ENCODE measurements at places on chromosomes 5 and 9.

- DNase-seq = peak; percentile 32
Observed at GRCh38 chr5:179187229-179187678, 127.1 kb downstream of the ZNF354C start.

DNA sequence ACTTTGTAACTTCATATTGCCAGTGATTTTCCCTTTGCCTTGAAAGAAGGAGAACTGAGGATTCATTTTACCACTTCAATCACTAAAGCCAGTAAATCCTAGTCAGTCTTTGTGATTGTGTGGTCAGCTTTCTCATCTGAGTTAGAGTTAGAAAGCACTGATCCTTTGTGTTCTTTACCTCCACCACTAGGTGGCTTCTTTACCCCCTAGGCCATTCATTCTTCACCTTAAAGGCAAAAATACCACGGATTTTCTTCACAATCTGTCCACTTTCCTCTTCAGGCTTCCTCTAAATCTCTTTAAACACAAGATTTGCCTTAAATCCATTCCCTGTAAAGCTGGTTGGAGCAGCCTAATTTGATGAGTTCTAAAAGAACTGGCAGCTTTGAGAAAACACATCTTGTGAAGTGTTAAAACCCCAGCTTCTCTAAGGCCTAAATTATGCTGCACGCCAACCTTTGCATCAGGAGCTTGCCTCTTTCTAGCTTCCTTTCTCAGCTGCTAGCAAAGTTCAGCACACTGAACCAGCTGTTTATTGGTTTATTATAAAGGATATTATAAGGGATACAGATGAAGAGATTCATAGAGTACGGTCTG lies 20.4 kb downstream of the BDP1 start:
- DNase-seq = no peak

- DNase-seq = no peak
Observed at GRCh38 chr9:79857188-79857587, 285.4 kb downstream of the TLE4 start.

DNA sequence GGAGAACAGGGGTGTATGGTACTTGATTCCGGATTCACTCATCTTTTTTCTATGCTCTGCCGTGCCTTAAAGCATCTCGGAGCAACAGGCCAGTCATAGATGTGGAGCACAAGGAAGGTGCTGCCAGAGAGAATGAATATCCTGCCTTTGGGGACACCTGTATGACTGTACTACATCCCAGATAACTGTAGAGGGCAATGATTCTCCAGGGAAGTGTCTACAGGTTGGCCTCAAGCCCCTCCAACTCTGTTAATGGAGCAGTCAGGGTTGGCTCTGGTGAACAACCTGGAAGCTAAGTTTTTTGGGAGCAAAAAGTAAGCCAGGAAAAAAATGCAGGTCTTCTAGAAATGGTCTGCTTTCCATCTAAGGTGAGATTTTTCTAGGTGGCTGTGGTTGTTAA lies 71.0 kb downstream of the NREP start:
- no peak for DNase-seq

- DNase-seq = no peak
Observed at GRCh38 chr5:171429543-171429910, 10.1 kb downstream of the FGF18 start.

DNA sequence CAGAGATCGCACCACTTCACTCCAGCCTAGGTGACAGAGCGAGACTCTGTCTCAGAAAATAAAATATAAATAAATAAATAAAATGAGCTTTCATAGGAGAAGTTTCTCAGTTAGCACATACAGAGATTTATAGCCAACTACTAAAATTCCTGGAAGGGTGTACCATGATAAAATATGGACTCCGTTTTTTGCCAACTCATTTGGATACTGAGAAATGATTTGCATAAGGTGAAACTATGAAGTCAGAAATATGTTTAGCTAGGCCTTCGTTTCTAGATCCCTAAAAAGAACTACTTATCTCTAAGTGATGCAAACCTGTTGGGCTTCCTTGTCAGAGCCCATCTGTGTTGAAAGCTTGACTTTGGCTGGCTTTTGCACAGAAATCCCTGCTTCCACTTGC lies 56.9 kb upstream of the SLC1A1 start:
- no peak for DNase-seq

GRCh38 chr9:111916234-111916645 lies 19.6 kb downstream of the UGCG start:
- DNase-seq = no peak

- no peak for DNase-seq
Observed at GRCh38 chr5:151454166-151454565, 6.8 kb downstream of the SLC36A1 start.

DNA sequence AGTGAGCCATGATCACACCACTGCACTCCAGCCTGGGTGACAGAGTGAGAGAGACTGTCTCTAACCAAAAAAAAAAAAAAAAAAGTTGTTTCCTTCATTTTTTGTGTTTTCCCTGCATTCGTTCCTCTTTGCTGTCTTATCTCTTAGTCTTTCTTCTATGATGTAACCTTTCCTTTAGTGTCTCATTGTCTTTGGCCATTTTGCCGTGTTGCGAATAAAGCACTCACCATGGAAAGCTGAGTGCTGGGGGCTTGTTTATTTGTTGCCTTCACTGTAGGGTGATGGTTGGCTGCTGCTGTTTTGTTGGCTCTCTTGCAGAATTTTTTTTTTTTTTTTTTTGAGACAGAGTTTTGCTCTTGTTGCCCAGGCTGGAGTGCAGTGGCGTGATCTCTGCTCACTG lies 7.7 kb downstream of the EHMT1 start:
- no peak for DNase-seq

DNA sequence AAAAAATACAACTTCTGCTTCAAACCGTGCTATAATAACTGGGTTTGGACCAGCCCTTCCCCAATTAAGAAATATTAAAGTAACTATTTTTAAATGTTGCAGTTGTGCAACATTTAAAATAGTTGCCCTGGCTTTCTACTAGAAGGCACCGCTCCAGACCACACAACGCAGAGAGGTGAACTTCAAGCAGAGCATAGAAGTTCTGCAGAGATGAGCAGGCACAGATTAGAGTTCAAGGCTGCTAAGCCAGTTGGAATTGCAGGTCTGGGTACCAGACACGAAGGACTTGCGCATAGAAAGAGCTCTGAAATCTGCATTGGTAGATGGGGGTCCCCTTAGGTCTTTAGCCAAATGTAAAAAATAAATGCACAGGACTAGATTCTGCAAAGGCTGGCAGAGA lies 58.7 kb upstream of the GALNT10 start:
- no peak for DNase-seq

DNA sequence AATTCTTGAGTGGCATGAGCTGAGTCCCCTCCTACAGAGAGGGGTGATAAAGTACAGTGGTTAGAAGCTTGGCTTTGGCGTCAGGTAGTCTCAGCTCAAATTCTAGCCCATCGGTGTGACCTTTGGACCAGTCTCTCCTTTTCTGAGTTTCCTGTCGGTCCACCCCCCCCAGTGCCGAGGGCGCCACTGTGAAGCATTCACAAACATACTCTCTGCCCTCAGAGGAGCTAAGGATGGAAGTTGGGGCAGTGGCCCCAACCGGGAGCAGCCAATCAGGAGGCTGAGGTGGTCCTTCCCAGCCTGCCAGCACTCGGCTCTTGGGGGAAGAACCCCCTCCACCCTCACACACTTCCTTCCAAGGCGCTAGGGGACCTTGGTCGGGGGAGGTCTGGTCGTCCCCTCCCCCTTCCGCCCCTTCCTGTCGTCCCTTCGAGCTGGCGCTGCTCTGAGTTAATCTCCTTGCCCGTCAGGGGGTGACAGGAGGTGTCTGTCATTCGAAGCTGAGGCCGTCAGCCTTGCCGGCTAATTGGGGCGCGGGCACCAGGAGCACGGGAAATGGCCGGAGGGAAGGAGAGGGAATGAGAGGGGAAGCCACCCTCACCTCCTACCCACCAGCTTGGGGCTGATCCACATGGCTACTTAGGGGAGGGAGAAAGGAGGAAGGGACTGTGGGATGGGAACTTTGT lies 53.0 kb downstream of the CXXC5 start:
- no peak for DNase-seq

DNA sequence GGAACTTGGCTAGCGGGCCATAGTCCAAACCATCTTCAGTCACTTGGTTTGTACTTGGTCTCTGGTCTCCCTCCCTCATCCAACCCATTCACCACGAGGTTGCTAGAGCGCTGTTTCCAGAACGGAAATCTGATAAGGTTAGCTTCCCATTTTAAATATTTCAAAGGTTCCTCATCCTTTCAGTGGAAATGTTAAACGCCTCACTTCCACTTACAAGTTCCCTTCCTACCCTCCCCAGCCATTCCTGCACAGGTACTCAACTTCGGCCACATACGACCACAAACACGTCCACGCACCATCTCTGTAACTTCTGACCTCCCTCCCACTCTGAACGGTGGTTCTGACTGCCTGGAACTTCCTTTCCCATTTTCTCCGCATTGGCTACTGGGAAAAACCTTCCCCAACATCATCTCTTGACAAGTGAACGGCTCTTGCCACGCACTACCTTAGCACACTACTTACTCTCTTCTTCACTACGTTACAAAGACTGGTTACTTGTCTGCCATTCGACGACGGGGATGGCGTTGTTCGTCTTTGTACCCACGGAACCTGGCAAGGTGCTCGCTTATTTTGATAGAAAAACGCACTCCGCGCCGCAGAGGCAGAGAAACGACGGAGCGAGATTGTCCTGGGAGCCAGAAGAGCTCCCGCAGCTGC lies 629 bp downstream of the CCNH start:
- peak; percentile 37 for DNase-seq

GRCh38 chr5:167602067-167602466 lies 689.4 kb upstream of the WWC1 start:
- no peak for DNase-seq

DNA sequence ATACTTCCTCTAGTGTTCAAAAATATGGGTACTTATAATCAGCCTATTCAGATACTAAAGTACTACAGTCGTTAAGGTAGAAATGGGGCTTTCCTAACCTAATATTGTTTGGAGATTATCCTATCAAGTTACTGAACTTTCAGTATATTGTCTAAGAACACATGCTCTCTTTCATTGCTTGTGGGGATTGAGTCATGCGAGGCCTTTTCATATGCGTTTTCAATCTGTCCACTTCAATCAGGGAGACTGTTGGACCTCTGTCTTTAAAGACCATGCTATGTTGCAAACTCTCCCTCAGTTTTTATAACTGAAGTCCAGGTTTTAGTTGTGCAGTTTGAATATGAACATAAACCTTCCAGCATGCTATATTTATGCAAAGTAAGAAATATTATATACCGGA lies 15.0 kb downstream of the PRR16 start:
- no peak for DNase-seq

GRCh38 chr5:141709699-141710267 lies 27.8 kb upstream of the ARAP3 start:
- DNase-seq = no peak

GRCh38 chr5:55407059-55407684 lies 99.4 kb downstream of the MTREX start:
- peak; percentile 9 for DNase-seq

- no peak for DNase-seq
Observed at GRCh38 chr9:137762414-137763061, 115.0 kb upstream of the CACNA1B start.

DNA sequence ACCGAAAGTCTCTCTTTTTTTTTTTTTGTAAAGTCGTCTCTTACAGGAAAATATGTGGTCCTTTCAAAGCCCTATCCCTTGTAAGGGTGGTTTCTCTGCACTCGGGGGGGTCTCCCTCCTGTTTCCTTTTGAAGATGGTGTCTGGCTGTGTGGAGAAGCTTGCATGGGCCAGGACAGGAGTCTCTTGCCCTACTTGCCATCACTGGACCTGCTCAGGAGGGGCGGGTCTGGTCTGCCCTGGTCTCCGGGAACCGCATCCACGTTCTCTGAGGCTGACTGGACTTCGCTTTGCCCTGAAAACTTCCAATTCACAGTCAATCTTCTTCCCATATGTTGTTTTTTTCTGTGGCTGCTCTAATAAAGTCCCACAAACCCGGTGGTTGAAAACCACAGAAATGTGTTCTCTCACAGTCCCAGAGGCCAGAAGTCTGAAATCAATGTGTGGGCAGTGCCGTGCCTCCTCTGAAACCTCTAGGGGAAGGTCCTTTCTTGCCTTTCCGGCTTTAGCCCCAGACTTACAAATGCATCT lies 92.9 kb upstream of the IER5L start:
- no peak for DNase-seq

DNA sequence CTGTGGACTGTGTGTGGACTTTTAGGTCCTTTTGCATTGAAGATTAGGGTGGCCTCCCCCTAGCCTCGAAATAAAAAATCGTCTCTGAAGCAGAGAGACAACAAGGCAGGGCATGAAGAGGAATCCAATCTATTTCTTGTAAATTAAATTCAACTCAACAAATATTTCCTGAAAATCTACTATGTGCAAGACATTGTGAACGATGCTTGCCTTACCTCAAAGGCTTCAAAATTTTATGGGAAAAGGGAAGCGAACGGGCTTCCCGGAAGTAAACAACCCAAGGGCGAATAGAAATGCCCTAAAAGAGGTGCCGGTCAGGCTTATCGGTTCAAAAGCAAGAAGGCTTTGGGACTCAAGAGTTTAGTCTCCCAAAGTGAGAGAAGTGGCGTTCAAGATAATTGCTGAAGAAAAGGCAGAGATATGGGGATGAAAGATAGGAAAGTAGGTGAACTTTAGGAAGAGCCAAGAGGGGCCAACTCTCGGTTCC lies 525 bp downstream of the KIF24 start:
- no peak for DNase-seq

DNA sequence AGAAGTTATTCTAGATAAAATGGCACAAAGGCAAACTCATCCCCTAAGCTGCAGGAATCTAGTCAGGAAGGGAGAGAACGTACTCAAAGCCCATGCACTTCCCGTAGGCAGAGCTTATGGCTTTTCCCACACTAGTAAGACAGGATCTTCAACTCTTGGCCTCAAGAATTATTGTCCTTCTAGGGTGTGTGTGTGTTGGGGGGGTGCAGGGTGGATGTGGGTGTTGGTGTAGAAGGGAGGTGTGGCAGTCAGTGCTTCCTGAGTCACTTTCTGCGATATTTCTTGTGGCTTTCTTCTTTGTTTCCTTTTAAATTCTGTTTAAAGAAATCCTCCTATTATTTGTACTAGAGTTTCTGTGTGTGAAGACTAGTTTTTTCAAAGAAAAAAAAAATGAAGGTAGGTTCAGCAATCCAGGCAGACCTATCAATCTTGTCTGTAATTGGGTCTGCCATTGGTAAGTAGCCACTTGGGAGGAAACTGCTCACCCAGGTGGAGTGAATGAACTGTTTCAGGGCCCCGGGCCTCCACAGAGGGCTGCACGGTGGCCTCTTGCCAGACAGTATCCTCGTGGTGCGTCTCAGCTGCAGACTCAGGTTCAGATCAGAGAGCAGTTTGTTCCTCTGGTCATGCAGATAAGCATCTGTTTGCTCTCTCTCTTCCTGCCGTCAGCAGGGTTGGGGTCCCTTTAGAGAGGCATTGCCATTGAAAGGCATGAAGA lies 131.9 kb downstream of the NPR3 start:
- no peak for DNase-seq

GRCh38 chr5:62312036-62312435 lies 6.0 kb downstream of the KIF2A start:
- no peak for DNase-seq

GRCh38 chr5:51544031-51544785 lies 161.0 kb downstream of the ISL1 start:
- no peak for DNase-seq

DNA sequence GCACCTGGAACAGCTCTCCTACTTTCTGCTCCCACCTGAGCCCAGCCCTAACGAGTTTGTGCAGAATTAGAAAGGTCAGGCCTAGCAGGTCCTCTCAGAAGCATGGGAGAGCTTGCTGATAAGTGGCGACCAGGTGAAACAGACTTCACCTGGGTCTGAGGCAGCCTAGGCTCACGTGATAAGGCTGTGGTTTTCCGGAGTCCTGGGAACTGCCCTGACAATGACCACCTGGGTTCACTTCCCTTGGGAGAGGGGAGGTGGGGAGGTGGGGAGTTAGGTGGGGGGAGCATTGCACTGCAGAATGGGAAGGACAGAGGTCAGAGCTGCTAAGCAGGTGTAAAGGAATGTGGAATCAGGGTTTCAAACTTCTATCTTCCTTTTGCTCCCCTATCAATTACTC lies 152.9 kb upstream of the MAP1B start:
- DNase-seq = no peak

All from MG63 (cell line).